ENCODE measurements at places on chromosomes 5 and 9.

DNA sequence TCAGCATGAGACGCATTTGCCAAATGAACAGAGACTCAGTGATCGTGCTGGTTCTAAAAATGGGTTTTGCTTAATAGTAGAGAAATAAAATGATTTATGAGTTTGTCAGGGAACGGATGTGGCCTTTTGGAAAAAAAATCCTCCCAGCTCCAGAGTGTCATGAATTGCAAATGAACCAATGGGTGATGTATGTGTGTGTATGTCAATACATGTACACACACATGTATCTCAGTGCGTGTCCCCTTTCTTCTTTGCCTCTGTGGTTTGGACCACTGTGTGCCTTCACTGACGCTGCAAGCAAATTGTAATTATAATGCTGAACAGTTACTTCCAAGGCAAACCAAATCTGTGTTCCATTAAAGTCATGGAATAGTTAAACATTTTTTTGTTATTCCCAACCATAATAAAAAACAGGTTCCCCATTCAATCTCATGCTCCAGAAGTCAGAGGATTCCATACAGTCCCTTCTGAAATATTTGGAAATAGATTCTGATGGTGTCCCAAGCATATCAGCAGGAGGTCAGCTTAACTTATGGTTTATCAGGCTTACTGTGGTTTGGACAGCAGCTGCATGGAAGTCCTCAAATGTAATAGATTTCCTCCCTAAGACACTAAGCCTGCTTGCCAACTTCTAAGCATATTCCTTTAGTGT lies 630.5 kb downstream of the ACTL7B start:
- no peak for DNase-seq

- DNase-seq = no peak
These were observed 142.4 kb upstream of the ERCC6L2 start for GRCh38 chr9:95732802-95733688.

- no peak for DNase-seq
These were observed 6.6 kb upstream of the NFIB start for GRCh38 chr9:14320271-14321181.

DNA sequence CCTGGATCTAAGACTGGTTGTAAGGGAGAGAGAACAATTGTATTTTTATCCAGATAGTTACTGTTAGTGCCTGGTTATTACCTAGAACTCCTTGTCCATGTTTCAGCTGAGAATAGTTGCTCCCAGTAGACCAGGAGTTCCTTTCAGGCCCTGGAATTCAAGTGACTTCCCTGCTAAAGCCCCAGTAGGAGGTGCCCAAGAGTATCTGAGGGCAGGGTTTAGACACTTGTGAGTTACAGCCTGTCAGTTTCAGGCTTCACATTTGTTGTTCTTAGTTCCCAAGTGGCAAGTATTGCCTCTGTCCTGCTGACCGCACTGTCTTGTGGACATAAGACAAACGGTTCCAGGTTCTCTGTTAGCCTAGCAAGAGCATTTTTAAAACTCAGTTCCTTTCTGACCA lies 743.9 kb upstream of the SEMA6A start:
- no peak for DNase-seq

GRCh38 chr9:1429297-1429696 lies 379.1 kb downstream of the DMRT2 start:
- no peak for DNase-seq

GRCh38 chr9:2645569-2645968 lies 24.0 kb downstream of the VLDLR start:
- no peak for DNase-seq

DNA sequence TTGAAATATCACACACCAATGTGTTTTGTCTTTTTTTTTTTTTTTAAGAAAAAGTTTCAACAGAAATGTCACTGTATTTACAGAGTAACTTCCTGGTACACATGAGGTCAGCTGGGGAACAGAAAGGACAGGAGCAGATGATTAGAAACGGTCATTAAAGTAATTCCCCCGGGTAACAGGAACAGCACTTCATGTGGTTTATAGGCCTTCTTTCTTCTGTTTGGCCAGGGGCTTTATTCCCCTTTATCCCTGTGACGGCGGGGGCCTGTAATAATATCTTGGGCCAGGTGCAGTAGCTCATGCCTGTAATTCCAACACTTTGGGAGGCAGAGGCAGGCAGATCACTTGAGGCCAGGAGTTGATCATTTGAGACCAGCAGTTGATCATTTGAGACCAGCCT lies 30.5 kb upstream of the MSH3 start:
- DNase-seq = no peak

- DNase-seq = no peak
These were observed 56.7 kb downstream of the PIK3R1 start for GRCh38 chr5:68272289-68272688.

DNA sequence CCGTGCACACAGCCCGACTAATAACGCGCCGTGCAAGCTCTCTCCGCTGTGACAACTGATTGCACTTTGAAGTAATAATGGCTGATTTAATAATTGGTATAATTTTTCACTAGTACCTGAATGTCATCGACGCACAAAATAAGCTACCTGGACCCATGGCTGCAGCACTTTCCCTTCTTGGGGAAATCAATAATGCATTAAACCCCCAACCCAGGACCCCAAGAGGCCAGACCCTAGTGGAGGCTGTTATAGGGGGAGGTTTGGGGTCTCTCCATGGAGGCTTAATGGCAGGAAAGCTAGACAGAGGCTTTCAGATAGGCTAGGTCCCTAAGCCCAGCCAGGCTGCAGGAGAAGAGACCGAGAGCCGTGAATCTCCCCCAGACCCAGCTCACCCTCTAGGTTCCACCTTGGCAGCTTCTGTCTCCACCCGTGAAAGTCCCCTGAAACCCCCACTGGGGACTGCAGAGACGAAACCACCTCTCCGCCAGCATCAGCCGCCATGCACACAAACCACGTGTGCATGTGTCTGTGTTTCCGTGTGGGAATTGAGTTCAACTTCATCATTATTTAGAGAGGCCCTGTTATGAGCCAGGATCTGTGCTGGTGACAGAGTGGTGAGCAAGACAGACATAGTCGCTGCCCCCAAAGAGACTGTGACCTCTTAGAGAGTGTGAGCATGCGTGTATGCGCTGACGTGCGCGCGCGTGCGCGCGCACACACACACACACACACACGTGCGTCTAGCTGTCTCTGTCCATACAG lies 168.6 kb upstream of the MVB12B start:
- no peak for DNase-seq

DNA sequence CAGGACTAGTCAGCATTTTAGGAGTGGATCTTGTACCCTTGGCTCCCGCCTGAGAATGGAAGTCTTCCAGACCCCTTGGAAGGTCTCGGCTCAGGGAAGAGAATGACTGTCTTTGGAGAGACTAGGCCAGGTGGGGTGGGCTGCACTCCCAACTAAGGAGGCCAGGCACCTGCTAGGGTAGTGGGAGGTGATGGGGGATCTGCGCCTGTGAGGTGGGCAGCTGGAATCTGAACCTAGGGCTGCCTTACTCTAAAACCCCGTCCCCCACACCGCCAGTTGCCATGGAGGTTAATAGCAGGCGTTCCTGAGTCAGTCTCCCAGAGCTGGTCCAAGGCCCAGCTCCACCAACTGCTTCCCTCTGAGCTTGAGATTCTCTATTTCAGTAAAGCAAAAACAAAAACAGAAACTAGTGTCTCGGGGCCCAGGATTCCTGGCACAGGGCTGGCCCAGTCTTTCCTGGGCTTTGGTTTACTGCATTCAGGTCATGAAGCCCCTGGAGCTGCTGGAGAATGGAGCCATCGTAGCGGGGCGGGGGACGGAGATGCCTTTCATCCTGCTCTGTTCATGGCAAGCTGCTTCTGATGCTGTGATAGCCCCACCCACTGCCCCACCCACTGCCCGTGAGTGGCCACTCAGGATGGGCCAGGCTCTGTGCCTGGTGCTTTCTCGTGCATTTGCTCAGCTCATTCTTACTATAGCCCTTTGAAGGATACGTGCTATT lies 57.5 kb downstream of the DAB2IP start:
- no peak for DNase-seq

DNA sequence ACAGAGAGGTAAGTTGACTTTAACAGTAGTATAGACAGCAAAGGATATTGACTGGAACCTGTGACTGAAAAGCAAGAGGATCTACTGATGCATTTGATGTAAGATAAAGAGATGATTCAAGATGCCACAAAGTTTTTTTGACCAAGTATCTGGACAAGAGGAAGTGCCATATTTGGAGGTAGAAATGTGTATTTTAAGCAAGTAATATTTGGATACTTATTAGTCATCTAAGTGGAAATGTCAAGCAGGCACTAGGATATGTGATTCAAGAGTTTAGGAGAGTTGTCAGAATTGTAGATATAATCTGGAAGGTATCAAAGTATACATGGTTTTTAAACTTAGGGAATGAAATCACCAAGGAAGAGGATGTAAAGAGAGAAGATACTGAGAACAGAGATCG lies 686.1 kb upstream of the CHD1 start:
- DNase-seq = no peak

DNA sequence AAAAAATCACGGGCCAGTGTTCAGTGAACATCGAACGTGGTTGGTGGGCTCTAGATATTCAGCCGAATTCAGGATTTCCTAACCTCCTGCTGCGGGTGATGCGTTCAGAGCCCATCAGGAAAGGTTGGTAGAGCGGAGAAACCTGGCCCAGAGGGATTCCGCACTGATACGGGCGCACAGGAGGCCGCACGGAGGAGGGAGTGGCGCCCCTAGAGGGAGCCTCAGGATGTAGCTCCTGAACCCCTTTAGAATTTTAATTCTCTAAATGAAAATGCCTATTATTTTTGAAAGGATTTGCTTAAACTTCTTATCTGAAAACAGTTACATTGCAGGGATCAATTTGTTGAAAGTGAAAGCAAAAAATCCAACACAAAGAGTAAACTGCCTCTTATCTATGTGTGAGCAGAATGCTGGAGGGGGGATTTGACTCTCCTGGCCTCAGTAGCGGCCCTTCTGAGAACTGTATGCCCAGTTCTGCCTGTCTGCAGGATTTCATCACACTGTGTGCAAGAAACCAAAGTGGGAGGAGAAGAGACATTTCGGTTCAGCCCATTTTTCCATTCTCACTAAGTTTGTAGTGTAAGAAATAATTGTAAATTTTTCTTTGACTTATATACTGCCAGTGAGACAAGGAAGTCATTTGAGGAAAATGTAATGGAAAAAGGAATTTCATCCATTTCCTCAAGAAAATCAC lies 75.9 kb downstream of the TENT4A start:
- DNase-seq = no peak

- DNase-seq = no peak
These were observed 12.1 kb downstream of the WWC1 start for GRCh38 chr5:168303393-168304025.

- no peak for DNase-seq
These were observed 77.5 kb downstream of the RXRA start for GRCh38 chr9:134403682-134404301.

DNA sequence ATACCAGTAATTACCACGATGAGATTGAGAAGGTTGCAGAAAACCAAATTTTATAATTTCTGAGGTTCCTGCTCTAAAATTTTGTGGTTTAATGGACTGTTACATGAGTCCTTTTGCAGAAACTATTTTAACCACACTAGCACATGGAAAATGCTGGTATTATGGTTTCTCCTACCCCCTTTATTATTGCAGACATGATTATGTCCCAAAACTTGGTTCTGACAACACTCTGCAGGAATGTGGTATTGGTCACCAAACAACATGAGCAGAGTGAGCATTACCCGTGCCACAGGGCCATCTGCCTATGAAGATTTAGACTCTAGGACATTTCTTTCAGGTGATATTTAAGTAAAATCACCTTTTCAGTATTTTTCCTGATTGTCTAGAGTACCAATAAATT lies 2.8 kb upstream of the ECM2 start:
- no peak for DNase-seq

- DNase-seq = no peak
These were observed 114.1 kb downstream of the PIK3R1 start for GRCh38 chr5:68329554-68330255.

- DNase-seq = no peak
These were observed 443.0 kb upstream of the KLF4 start for GRCh38 chr9:107932601-107933000.

GRCh38 chr5:93892481-93892880 lies 151.1 kb upstream of the POU5F2 start:
- no peak for DNase-seq

DNA sequence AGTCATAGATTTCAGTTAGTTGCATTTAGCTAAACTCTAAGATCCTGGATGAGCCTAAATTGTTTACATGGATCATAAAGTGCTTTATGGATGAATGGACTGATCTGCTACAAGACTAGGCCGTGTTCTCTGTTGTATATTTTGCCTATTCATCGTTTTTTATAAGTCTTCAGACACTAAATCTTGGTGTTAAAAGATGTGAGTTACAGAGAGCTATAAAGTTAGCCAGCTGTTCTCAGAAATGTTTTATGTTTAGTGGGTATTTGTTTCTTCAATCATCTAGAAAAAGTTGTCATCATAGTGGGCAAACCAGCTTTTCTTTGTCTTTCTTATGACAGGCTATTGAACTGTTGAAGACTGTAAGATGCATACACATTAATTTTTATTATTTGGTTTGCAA lies 585.8 kb upstream of the SEMA6A start:
- DNase-seq = no peak

GRCh38 chr5:168066536-168067208 lies 224.8 kb upstream of the WWC1 start:
- no peak for DNase-seq

DNA sequence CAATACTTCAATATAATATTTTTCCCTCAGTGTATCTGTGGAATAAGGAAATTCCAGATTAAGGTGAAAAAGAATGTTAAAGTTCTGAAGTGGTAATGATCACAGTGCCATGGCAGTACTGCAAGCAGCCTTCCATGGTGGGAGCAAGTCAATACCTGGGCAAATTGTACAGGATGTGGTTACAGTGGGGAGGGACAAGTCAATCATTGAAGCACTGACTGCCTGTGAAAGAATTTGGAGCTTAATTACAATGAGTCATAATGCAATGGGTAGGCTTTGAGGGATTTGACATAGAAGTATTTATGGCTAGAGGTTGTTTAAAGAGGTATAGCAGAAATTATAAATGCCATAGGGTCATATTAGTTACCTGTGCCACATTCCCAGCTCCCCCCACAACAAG lies 786.5 kb upstream of the ACO1 start:
- no peak for DNase-seq

GRCh38 chr9:7081065-7081600 lies 323.4 kb downstream of the KDM4C start:
- no peak for DNase-seq

DNA sequence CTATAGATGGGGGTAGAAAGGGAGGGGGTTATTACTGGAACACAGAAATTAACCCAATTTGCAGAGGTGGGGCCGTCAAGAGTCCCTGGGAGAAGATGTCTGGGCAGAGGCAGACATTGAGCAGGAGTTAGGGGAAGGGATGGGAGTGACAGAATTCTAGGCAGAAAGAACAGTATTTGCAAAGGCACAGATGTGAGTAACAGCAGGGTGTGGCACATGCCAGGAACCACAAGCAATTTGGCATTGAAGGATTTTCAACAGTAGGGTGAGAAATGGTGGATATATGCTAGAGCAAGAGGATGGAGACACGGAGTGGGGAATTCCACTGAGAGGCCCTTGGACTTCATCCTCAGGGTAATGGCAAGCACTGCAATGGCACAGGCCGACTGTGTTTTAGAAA lies 71.6 kb upstream of the FRRS1L start:
- DNase-seq = no peak

All from stimulated activated CD8-positive, alpha-beta memory T cell treated with anti-CD3 and anti-CD28 coated beads, Interleukin-7, amount 100 ng/mL, for 24 hours (primary cell).